ENCODE measurements at places on chromosomes 12 and 14. TPM values are rescaled to one million over a fixed set of nuclear protein-coding genes. Genes with fewer than 3 reads are reported as not detected.

PTCSC3 gene
- not detected for total RNA-seq

OR6C2 gene
- not detected for total RNA-seq

OAS3 gene
- total RNA-seq, result 9.4 TPM

SLC5A8 gene
- not detected for total RNA-seq

CCDC196 gene
- total RNA-seq, result not detected

GPRC5A gene
- total RNA-seq, result 10.7 TPM

TAS2R9 gene
- total RNA-seq, result not detected

SLC10A1 gene
- total RNA-seq, result not detected

OAS1 gene
- total RNA-seq, result 30.7 TPM

DEPDC4 gene
- 0.17 TPM for total RNA-seq

PITPNM2 gene
- total RNA-seq, result 12.1 TPM

IL26 gene
- not detected for total RNA-seq

DNA sequence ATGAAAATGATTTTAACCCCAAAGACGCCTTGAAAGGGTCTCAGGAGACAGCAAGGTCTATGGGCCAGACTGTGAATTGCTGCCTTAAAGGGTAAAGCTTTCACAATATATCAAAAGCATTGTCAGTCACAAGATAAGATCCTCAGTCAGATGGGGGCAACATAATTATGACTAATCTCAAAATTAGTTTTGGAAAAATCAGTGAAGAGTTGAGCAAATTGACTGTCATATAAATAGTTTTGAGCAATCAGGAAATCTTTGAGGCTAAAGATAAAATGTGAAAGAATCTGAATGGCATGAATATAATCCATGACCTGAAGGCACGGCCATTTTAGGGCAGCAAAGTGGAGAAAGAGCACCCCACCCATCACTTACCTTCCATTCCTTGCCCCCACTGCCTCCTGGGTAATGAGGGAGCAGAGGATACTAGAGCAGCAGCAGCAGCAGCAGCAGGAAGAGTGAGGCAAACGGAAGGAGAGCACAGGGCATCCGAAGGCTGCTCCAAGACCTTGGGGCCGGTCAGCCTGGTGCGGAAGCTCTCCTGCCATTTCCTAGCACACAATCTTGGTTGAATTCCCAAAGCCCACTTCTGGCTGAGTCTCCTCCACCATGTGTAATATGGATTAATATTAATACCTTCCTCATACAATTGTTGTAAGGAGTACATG, 7.0 kb downstream of the STON2 start:
- DNase-seq, result no peak

GRCh38 chr12:98406378-98406777, 109.0 kb upstream of the TMPO start:
- no peak for DNase-seq

GRCh38 chr12:25494926-25495325, 58.2 kb downstream of the LMNTD1 start:
- no peak for DNase-seq

- peak; percentile 57 for DNase-seq
Observed at GRCh38 chr14:34098045-34098984, 147.4 kb upstream of the EGLN3 start.

DNA sequence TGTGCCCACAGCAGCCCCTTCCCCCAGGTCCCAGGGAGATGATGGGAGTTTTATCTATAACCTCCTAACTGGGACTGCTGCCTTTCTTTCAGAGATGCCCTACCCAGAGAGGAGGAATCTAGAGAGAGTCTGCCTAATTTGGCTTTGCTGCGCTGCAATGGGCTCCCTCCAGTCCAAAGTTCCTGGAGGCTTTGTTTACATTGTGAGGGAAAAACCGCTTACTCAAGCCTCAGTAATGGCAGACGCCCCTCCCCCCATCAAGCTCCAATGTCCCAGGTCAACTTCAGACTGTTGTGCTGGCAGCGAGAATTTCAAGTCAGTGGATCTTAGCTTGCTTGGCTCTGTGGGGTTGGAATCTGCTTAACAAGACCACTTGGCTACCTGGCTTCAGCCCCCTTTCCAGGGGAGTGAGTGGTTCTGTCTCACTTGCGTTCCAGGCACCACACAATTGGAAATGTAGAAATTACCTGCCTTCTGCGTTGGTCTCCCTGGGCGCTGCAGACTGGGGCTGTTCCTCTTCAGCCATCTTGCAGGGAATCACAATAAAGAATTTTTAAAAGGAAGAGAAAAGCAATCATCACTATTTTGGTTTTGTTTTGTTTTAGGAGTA, 262.5 kb downstream of the FOXG1 start:
- DNase-seq, result no peak

- no peak for DNase-seq
Observed at GRCh38 chr14:34036319-34036766, 85.5 kb upstream of the EGLN3 start.

DNA sequence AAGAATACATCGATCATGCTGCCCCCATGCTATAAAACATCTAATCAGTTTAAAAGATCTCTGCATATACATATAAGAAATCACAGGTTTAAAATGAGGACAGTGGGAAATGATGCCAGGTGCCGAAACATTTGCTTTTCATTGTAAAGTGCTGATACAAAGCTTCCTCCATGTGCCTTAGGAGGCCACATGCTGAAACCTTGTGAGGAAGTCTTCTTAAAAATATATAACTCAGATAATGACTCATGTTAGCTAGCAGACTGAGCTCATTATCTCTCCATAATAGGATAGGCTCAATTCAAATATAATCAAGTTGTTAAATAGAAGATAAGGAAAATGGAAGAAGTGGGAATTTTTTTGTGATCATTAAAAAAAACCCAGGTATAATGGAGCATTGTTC, 65.9 kb downstream of the RFX4 start:
- DNase-seq, result no peak

GRCh38 chr12:44253338-44253856, 417.5 kb downstream of the TMEM117 start:
- DNase-seq, result no peak

DNA sequence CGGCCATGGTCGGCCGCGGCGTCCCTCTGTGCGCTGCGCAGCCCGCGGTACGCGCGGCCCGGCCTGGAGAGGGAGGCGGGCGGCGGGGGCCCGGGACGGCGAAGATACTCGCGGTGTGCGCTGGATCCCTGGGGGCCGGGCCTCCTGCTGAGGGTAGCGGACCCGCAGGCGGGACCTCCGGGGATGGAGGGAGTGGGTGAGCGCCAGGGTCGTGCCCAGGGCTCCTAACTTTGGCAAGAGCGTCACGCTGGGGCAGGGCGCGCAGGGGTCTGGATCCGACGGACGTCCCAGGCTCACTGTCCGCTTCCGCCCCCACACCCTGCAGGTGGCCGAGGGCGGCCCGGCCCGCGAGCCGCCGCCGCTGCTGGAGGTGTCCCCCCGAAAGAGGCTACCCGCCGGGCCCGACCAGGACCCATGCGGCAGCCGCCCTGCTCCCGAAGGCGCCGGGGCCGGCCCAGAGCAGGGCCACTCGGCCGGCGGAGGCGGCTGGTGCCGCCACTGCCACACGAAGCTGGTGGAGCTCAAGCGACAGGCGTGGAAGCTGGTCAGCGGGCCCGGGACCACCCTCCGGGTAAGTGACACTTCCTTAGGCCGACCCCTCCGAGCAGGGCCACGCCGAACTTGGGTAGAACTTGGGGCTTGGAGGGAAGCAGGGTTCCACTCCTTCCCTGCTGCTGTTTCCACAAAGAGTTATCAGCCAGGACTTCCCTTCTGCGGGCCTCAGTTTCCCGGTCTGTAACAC, 502 bp downstream of the KIF26A start:
- DNase-seq, result no peak

DNA sequence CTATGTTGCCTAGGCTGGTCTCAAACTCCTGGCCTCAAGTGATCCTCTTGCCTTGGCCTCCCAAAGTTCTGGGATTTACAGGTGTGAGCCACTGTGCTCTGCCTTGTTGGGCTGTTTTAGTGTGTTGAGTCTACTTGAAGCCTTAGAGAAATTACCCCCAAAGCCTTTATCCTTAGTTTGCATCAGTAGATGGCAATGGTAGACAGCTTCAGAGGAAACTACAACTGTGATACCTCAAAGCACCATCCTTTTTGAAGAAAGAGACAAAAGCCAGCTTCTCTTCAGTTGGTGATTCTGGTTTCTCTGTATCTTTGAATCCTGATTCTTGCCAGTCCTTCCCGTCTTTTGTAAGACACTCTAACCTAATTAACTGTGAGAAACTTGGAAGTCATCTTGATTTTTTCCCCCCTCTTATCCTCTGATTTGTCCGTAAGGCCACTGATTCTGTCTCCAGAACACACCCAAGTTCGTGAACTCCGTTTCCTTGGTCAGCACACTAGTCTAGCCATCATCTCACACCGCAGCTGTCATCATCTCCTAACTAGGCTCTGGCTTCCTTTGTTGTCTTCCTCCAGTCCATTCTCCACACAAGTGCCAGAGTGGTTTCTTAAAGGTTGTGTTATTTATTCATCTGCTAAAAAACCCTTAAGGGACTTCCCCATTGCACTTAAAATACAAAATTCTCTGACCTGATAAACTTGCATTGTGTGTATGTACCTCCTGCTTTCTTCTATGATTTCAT, 20.2 kb downstream of the ATP2A2 start:
- peak; percentile 60 for DNase-seq

DNA sequence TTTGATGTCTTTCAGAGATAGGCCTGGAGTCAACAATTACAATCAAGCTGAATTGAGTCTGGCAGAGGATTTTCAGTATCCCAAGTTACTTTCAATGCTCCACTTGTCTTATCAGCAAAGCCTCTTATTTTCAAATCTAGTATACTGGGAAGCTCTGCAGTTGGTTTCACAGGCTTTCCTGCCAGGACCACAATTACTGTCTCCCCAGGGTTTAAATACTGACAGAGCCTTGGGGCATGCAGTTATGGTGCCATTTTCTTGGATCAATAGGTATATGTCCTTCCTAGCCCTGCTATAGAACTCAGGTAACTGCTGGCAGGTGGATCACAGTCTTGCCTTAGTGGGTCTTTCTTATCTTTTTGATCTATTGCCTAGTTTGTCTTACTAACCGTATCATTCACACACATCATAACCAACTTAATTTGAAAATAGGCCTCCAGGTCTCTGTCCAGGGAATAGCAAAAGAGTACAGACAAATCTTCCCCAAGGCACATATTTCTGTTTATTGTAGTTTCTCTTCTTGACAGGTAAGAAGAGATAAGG, 22.4 kb upstream of the RNU6-8 start:
- no peak for DNase-seq

GRCh38 chr14:84496677-84497076, 1033.3 kb upstream of the FLRT2 start:
- DNase-seq, result no peak

DNA sequence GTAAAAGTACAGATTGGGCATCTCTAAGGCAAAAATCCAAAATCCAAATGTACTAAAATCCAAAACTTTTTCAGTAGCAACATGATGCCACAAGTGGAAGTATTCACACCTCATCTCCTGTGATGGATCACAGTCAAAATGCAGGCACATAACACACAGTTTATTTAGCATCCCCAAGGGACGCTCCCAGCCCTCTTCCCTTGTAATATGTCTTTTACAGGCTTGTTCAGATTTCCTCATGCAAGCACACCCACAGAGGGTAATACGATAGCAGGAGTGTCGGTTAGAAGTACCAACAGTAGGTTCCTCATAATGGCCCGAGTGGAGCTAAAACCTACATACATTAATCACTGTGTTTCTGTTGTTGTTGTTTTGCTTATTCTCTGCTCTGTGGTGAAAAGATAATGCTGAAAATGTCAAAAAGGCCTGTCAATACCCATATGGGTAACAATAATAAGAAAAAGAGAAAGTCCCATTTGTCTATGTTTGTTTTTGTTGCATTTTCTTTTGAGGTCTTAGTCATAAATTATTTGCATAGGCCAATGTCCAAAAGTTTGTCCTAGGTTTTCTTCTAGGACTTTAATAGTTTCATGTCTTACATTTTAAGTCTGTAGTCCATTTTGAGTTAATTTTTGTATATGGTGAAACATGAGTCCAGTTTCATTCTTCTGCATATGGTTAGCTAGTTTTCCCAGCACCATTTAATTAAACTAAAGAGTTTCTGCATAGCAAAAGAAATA, 133.1 kb downstream of the LRIG3 start:
- DNase-seq, result no peak

DNA sequence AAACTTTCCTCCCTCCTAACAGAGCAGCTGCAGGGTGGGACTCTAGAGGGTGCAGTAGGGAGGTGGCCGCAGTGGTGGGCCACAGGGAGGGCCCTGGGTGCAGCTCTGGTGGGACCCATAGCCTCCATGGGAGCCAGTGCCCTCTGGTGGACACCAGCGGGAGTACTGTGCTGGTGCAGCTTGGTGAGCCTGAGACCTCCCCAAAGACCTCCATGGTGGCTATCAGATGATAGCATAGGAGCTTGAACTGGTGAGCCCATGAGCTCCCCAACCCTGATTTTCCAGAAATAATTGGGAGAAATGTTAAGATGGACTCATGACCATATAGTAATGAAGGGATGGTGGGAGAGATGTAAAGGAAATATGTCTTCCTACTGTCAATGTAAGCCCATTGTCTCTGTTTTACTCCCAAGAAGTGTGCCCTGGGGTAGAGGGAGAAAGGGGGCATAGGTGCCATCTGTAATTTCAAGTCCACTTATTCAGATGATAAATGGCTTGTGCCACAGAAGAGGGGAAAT, 98.7 kb downstream of the GAS2L3 start:
- DNase-seq, result peak; percentile 45

DNA sequence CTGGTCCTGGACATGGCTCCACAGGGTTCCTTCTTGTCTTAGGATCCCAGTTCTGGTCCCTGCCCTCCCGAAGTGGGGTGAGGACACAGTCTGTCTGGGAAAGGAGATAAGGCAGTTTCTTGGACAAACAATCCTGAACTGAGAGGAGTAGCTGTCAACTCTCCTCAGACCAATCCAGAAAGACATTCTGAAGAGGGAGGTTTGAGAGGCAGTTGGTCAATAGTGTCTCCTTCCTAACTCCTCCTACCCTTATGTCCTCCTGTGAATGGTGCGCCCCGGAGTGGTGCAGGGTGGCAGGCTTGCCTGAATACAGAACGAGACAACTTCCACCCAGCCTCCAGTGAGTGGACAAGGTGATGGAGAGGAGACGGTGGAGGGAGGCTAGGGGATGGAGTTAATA, 15.4 kb upstream of the ASIC1 start:
- DNase-seq, result no peak

DNA sequence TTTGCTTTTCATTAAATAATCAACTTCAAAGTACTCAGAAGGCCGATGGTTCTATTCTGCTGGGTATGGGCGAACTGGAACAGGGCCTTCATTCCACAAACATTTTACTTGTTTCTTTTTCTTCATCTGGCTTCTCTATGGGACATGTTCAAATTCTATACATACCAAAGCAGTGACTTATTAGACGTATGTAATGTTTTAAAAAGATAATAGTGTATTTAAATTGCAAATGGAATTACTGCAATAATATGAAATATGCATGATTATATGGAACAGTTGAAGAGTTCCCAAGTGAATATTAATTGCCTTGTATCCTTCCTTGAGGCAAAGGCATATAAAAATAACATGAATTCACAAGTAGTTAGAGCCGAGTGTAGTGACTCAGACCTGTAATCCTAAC, 75.5 kb downstream of the FAR2 start:
- DNase-seq, result no peak

- no peak for DNase-seq
Observed at GRCh38 chr12:11969437-11970154, 101.1 kb upstream of the BCL2L14 start.

DNA sequence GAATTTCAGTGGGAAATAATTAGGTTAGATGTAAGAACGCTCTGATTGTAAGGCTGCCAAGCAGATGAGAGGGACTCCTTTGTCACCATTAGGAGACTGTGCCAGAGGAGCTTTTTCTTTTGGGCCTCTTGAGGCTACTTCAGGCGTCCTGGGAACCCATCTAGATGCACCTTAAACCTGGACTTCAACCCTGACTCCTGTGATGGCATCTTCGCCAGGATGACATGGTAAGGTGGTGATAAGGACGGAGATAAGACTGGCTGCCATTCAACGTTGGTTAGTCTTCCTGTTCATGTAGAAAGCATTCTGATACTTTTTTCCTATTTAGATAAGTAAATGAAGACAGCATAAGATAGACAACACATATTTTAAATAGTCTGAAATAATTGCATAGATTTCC, 36.3 kb downstream of the STK38L start:
- DNase-seq, result no peak

All from dermis blood vessel endothelial cell (primary cell).